ENCODE measurements at places on chromosomes 3 and 15. TPM values are rescaled to one million over a fixed set of nuclear protein-coding genes. Genes with fewer than 3 reads are reported as not detected.

Gene SLC38A3
- total RNA-seq, result not detected

Gene GUCA1C
- not detected for total RNA-seq

Gene CHRM5
- total RNA-seq, result not detected

Gene SH2D7
- not detected for total RNA-seq

Gene AGBL1
- total RNA-seq, result 1.1 TPM

Gene GOLGA8J
- not detected for total RNA-seq

Gene P2RY14
- not detected for total RNA-seq

Gene PLA2G4B
- 1.1 TPM for total RNA-seq

Gene PDE12
- 30.3 TPM for total RNA-seq

Gene FSTL1
- 283 TPM for total RNA-seq

Gene OCA2
- total RNA-seq, result 379 TPM

Gene FEZF2
- not detected for total RNA-seq

Gene MNS1
- 1.1 TPM for total RNA-seq

Gene TNFAIP8L3
- total RNA-seq, result not detected

Gene LHFPL4
- not detected for total RNA-seq

Gene C3orf49
- not detected for total RNA-seq

Gene TMEM40
- not detected for total RNA-seq

Gene SNX22
- not detected for total RNA-seq

Gene MUC20
- total RNA-seq, result 0.73 TPM

Gene ZNF620
- 2.6 TPM for total RNA-seq

Gene MAGEF1
- total RNA-seq, result 14.5 TPM

Gene HYKK
- 5.8 TPM for total RNA-seq

Gene MYO5C
- 0.73 TPM for total RNA-seq

Gene TMEM158
- total RNA-seq, result 6.8 TPM

Gene RARB
- 5.5 TPM for total RNA-seq

Gene ACKR4
- 1.3 TPM for total RNA-seq

Gene CILP
- total RNA-seq, result not detected

Gene SOX2
- total RNA-seq, result 5.2 TPM

Gene KIF15
- total RNA-seq, result 4.5 TPM

Gene PAK6
- 0.36 TPM for total RNA-seq

All from melanocyte of skin (primary cell).